SK-MEL-5 (cell line): ENCODE measurements at places on chromosomes 5 and 9. TPM values are rescaled to one million over a fixed set of nuclear protein-coding genes. Genes with fewer than 3 reads are reported as not detected.

Gene CDKN2B-AS1
- not detected in 2 replicates for total RNA-seq

Gene TRPM3
- 3.9 and 4.1 TPM in 2 replicates for total RNA-seq

DNA sequence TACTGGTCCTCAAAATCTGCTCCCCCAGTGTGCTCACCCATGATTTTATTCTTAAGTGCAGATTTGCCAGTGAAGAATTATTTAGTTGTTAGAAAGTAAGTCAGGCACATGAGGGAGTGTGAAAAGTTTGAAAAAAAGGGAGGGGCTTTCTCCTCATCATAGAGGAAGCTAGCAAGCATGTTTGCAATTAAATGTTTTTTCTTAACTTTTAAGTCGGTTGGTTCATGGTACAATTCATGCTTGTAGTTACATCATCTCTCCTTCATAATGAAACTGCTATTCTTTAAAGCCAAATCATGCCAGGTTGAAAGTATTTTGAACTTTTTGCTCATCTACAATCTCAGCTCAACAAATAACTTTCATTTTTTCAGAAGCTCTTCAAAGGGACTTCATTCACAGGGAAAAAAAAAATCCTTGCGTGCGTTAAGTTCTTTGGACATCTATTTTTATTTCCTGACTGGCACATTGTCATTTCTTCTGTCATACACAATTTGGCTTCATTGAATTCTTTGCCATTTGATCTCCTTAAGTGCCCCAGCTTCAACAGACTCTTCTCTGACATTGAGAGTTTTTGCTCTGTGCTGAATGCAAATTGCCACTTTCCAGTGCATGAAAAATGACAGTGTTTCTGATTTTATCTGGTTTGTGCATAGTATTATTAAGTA, 456.9 kb downstream of the TMEM232 start:
- no peak for DNase-seq

- no peak for DNase-seq
Measured at GRCh38 chr9:134055981-134056461, 11.8 kb downstream of the BRD3 start.

DNA sequence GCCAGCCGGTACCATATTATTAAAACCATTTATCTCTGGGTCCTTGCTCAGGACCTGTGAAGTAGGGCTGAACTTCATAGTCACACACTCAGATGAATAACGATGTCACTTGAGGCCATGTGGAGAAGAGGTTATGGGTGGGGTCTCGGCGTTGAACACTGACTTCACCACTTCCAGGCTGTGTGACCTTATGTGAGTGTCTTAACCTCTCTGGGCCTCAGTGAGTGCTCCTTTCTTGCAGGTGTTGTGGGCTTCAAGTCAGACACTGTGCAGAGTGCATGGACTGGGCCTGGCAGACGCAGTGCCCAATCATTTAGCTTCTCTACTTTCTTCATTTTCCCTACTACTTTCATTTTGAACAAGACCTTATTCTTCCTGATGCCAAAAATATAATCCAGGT, 278.8 kb downstream of the PBX3 start:
- DNase-seq: no peak

- no peak for DNase-seq
Measured at GRCh38 chr9:127786773-127787104, 905 bp downstream of the CDK9 start.

DNA sequence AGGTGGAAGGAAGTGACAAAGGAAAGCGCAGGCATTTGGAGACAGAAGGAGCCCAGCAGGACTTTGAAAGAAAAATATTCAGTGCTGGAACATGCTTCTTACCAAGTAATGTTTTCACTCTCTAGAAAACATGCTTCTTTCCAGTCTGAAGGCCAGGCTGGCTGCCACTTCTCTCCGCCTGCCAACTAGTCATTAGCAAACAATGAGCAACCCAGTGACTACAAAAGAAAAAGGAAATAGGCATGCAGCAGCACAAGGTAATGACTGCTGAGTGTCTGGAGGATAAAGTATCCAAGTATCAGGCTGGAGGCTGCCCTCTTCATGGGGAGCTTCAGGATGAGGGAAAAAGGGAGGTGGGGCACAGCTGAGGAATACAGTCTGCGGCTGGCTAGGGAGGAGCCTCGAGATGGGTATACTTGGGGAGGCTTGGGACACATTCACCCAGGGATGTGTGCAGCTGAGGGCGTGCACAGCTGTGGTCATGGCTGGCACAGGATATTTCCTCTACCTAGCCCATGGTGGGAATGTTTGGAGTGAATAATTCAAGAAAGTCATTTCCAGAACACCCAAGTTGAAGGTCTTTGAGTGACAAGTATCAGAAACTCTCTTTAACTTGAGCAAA, 161.5 kb upstream of the KIF2A start:
- DNase-seq: no peak

- DNase-seq: peak; percentile 30
Measured at GRCh38 chr9:5617749-5618148, 11.2 kb upstream of the RIC1 start.

DNA sequence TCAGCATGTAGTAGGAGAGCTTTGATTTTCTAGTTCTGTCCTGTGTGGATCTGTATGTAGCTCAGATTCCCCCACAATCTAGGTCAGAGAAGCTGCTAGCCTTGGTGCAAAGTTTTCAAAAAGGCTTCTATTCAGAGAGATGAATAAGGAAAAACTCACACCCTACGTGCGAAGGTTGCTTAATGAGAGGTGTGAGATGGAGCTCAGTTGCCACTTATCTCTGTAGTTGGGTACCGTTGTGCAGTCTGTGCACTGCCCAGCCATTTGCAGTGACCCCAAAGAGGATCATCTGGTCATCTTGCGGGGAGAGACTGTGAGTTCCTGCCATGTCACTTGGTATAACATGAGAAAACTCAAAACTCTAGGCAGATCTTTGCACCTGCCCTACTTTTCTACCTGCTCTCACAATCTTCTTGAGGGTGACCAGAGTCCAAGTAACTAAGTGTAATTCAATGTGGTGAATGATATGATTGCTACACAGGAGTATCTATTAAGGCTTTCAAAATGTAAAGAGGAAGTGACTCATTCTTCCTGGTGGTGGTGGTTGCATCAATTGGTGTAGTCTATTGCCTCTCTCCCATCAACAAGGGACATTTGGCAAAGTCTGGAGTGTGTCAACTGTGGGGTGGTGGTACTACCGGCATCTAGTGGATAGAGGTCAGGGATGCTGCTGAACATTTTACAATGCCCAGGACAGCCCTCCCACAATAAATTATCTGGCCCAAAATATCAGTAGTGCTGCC, 65.2 kb downstream of the TMC1 start:
- DNase-seq: peak; percentile 79
